ENCODE measurements at places on chromosomes 16 and 17.

GRCh38 chr16:58028541-58029070 is 3.1 kb downstream of the MMP15 start:
- peak; percentile 21 for DNase-seq

GRCh38 chr16:77579351-77579891 is 142.9 kb upstream of the NUDT7 start:
- no peak for DNase-seq

DNA sequence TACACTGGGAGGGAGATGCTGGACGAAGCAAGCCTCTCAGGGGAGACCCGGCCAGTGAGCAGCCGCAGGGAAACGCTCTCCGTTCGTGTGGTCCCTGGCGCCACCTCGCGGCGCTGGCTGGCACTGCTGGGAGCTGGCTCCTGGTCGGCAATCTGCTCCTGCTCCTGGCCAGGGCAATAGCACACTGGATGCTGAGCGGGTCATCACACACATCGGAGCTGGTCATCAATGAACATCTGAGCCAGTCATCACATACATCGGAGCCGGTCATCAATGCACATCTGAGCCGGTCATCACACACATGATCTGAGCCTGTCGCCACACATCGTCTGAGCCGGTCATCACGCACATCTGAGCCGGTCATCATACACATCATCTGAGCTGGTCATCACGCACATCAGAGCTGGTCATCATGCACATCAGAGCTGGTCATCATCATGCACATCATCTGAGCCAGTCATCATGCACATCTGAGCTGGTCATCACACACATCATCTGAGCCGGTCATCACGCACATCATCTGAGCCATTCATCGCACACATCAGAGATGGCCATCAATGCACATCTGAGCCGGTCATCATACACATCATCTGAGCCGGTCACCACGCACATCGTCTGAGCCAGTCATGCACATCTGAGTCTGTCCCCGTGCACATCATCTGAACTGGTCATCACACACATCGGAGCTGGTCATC is 217.3 kb downstream of the RBFOX3 start:
- peak; percentile 86 for DNase-seq

DNA sequence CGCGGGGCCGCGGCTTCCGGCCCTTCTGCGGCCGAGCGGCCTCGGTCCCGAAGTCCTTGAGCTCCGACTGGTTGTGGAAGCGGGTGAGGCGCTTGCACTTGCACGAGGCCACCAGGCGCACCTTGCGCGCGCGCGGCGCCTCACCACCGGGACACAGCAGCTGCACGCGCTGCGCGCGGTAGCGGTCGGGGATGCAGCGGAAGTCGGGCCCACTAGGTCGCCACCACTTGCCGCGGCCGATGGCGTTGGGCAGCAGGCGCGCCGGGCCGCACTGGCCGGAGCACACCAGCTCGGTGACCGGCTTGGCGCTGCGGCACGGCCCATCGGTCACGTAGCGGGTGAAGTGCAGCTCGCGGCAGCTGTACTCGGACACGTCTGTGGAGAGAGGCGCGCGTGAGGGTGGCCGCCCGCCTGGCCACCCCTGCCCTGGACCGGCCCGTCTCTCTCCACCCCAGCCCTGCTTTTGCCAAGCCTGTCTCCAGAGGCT is 3.2 kb downstream of the SOST start:
- no peak for DNase-seq

DNA sequence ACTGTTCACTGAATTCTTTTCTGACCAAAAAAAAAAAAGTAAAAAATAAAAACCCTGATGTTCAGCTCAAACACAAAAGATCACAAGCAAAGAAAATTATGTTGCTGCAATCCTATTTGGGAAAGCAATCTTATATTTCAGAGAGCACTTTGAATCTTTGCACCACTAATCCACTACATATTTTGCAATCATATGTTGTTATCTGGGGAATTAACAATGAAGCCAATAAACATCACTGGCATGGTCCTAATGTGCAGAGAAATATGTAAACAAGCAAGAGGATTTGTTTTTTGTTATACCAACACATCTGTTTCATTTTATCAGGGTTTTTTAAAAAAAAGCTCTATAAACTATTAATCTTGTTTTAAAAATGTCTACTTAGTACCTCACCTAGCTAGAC is 84.1 kb downstream of the TOX3 start:
- no peak for DNase-seq

Data from 8988T (cell line).